ENCODE measurements at places on chromosomes 3 and 15.

DNA sequence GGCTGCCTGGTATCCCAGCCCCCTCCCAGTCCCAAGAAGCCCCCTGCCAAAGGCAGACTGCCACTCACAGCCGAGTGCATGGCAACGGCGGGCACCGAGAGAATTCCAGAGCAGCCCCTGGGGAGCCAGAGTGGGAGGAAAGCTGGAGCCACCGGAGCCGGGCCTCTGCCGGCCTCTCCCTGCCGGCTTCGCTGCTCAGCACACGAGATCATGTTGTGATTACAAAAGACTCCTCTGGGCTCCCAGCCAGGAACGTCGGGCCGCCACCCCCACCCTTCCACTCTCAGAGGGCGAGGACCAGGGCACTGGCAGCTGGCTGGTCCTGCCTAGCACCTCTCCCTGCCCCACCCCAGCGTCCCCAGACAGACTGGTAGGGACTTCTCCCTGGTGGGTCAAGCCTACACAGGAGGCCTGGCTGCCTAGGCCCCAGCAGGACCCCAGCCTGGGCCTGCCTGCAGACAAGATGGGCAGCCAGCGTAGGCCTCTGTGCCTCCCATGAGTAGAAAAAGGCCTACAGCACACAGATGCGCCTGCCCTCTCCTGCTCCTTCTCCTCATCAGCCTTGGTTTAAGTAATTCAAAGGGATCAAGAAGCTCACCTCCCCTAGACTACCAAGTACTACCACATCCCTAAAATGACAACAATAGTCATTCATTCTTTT, at the start of gene CCDC9B:
Gene CCDC9B (minus strand): TSS at position 200 of the 661 bp plus-strand sequence. CDS start 120 bp downstream, at position 80.
- DNase-seq = no peak

- DNase-seq = no peak
Measured at GRCh38 chr15:38486936-38487335, 33.0 kb downstream of the FAM98B start.

- no peak for DNase-seq
Measured at GRCh38 chr15:99122831-99123712, 18.2 kb downstream of the SYNM start.

GRCh38 chr15:59178151-59178695, 28.4 kb upstream of the LDHAL6B start:
- no peak for DNase-seq

DNA sequence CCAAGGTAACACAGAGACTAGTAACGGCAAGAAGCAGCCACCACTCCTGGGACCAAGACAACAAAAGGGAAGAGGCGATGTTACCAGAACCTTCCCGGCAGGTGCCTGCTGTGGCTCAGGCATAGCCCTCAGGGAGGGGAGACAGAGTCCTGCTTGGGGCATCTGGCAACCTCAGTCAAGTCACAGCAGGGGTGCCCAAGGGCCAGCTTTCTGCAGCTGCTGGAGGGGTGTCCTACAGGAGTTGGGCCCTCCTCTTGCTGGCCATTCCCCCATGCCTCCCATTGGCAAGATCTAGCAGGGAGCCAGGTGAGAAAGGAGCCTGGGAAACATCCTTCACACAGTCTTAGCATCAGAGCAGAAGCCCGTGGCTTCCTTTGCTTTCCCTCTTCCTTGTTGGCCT, 197.3 kb upstream of the IL12A start:
- DNase-seq = no peak

GRCh38 chr3:145015253-145015652, 1043.6 kb downstream of the DIPK2A start:
- peak; percentile 63 for DNase-seq

GRCh38 chr3:55453886-55454496, 33.1 kb downstream of the WNT5A start:
- no peak for DNase-seq

DNA sequence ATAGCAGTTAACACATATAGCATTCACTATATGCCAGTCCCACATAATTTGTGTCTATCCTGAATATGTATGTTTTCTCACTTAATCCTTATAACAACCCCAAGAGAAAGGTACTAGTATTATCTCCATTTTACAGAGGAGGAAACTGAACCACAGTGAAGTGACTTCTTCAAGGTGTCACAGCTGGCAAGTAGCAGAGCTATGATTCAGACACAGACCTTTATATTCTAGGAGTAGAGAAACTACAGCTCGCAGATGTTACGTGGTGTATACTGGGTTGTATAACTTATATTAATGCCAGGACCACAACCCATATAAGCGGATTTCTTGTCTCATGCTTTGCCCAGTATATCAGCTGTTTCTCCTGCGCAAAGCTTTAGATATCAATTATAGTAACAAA, 29.5 kb upstream of the ICE2 start:
- DNase-seq = no peak

GRCh38 chr3:126294211-126294808, 62.9 kb downstream of the KLF15 start:
- no peak for DNase-seq

DNA sequence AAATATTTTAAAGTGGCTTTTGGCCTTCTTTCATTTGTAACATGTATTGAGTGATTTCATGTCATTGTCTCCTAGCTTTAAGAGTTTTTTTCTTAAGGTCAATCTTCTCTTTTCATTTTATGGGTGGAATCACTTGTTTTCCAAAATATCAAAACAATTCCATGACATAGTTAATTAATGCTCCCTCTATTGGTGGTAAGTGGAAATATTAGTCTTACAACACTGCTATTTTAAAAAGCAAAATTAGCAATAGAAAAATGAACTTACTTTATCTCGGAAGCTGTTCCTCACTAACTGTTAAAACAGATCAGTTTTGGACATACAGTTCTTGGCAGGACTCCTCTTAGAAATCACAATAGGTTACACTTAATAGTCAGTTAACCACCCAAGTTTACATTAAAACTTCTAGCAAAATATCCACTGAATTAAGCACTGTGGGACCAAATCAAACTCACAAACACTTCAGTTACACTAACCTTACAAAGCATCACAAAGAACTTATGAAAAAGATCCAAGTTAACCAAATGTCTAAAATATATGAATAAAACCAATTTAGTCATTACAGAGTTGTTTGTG, 42.4 kb downstream of the TIGIT start:
- no peak for DNase-seq

DNA sequence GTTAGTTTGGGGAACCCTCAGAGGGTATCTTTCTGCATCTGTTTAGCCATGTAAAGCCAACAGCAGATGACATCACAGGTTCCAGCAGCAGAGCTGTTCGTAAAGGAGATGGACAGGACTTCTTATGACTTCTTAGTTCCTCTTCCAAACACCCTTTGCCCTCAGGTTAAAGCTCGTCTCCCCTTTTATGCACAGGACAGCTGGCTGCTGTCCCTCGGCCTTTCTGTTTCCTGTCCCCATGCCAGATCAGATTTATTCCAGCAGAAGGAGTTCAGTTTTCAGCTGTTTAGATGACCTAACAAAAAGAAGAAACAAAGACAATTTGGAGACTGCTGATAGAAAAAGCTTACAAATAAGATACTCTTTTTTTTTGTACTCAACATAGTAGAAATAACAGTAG, 45.1 kb downstream of the SEC22A start:
- no peak for DNase-seq

GRCh38 chr15:41647262-41647661, 12.9 kb upstream of the MGA start:
- DNase-seq = no peak
